NCI-H187 treated with DMSO at 0.1 percent for 48 hours (cell line): ENCODE measurements at places on chromosomes 1 and 21.

GRCh38 chr1:36034692-36035091, 49.2 kb upstream of the TEKT2 start:
- DNase-seq = no peak

DNA sequence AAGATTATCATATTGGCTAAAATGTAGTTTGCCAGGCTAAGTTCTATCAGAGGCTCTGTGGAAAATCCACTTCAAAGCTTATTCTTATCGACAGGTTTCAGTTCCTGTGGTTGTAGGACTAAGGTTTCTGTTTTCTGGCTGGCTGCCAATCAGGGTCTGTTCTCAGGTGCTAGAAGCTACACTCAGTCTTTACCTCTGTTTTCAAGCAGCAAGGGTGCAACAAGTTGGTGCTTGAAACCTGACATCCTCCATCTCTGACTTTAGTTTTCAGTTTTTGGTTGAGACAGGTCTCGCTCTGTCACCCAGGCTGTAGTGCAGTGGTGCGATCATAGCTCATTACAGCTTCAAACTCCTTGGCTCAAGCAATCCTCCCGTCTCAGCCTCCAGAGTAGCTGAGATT, 15.3 kb upstream of the TMCO2 start:
- no peak for DNase-seq

DNA sequence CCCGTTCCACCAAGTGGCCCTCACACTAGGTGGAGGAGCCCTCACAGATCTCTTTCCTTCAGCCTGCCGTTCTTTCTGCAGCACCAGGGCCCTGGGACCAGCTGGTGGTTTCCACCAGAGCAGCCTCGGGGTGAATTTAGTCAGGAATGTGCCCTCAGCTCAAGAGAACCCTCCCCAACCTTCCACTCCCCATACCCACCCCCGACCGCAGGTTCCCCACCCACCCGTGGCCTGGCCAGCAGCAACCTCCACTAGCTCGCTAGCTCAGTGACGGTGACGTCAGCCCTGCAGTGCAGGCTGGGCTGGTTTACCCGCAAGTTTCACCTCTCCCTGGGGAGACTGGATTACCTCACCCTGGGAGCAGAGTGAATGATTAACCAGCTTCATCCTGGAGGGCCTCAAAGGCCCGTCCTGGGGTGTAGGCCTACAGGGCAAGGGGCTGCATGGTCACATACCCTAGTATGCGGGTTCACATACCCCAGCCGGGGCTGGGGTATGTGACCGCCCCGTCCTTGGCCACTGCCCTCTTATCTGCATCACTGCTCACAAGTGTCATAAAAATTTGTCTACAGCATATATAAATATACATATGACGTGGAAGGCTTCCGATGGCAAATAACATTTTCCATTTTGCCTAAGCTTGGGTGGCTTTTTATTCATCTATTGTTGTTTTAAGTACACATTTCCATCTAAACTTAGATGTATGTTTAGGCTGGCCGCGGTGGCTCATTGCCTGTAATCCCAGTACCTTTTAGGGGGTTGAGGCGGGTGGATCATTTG, 24.5 kb downstream of the ELF3 start:
- no peak for DNase-seq

- DNase-seq = no peak
Observed at GRCh38 chr1:13929313-13929712, 229.3 kb downstream of the PRDM2 start.

GRCh38 chr1:935751-936231, 12.1 kb downstream of the SAMD11 start:
- DNase-seq = peak; percentile 36

DNA sequence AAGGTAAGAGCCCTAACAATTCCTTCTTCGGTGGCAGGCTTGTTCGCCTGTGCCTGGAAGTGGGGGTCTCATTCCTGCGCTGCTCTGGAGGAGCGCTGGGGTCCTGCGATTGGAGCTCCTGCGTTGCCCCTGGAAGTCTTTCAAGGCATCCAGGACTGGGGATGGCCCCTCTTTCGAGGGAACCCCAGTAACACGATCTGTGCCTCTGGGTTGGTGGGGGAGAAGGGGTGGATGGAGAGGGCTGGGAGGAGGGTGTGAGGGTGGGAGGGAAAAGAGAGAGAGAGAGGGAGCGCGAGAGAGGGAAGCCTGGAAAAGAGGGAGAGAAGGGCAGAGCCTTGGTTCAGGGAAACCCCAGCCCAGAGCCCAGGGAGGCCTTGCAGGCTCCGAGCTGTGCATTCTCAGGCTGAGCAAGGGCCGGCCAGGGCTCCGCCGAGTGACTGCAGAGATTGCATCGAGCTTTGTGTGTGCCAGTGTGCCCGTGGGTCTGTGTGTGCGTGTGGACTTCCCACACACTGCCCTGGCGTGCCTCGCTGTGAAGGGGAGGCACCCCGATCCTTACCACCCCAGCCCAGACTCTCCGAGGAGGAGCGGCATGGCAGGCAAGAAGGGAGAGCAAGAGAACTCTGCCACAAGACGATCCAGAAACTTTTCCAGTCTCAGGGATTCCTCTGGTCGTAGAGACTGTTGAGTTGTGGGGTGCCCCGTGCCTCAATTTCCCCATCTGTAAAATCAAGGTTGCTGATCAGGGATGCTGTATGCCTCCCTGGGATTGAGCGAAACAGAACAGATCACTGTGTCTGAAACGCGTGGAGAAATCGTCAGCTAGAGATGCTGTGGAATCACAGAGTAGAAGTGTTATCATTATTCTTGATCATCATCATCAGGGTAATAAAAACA, 619 bp downstream of the BCL9 start:
- no peak for DNase-seq

DNA sequence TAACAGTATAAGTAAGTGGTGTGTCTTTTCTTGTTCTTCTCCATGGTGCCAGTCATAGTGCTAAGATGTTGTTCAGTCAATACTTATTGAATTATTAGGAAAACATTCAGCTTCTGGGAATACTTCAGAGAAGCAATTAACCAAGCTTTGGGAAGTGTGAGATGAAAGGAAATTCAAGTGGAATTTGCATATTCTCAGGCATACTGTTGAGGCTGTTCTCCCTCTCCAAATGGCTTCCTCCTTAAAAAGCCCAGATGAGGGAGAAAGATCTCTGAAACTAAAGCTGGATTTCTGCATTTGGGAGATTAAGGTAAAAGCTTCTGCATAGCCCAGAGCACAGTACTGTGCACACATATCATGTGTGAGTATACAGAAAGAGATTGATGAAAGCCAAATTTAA, 73.4 kb downstream of the MACF1 start:
- no peak for DNase-seq

- no peak for DNase-seq
Observed at GRCh38 chr1:209363112-209363511, 220.4 kb upstream of the CAMK1G start.
